C1 segment of cervical spinal cord (tissue), 14 donors: ENCODE measurements at places on chromosomes 7 and 10.

GRCh38 chr10:56844978-56845529 is 484.0 kb upstream of the ZWINT start:
- no peak for DNase-seq

- no peak for DNase-seq
These were observed 103.2 kb upstream of the GJD4 start for GRCh38 chr10:35501923-35502322.

- no peak for DNase-seq
These were observed 101.8 kb downstream of the CHN2 start for GRCh38 chr7:29296421-29296820.

GRCh38 chr10:44769450-44769849 is 141.7 kb upstream of the TMEM72 start:
- no peak for DNase-seq

DNA sequence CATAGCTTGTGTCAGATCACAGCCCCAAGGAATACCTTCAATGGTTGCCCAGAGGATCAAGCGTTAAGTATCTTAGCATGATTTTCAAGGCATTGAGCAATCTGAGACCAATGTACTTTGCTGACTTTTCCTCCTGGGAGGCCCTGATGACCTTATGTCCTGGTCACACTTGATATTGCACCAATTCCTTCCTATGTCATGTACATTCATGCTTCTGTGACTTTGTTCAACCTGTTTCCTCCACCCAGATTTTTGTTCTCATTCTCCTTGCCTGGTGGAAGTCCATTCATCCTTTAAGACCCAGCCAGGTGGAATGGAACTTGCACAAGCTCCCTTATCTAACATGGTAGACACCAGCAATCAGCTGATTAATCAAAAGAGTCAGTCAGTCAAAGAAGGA is 160.8 kb downstream of the PFKFB3 start:
- no peak for DNase-seq

DNA sequence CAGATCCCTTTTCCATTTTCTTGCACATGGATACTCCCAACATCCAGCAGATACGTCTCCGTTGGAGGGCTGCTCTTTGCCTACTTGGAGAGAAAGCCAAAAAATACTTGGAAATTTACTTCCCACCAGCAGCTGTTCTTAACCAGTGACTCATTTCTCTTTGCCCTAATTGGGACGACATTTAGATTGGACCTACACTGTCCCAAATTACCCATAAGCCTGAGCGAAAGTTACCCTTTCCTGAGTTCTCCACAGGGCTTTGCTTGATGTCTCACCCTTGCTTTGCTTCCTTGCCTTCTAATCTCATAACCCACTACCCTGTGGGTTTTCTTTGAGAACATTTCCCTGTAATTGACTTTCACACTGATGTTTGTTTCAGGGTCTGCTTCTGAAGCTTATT is 48.1 kb downstream of the SAMD8 start:
- no peak for DNase-seq

GRCh38 chr10:22705527-22705926 is 8.9 kb downstream of the PIP4K2A start:
- DNase-seq: no peak

DNA sequence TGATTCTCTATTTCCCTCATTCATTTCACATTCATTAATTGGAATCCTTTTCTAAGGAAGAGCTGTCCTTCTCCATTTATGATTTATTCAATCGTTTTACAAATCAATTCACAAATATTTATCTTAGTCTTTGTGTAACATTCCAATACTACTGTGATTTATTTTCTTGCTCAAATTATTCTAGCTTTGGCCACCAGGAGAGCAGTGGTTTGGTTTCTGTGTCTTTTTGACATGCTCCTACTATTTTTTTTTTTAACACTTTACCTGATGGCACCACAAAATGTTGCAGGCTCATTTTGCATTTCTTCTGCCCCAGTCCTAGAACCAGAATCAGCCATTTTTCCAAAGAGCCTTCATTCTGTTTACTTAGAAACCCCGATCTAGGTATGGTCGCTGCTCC is 13.3 kb upstream of the RBM33 start:
- no peak for DNase-seq

GRCh38 chr10:132439424-132440163 is 42.6 kb downstream of the PWWP2B start:
- no peak for DNase-seq

DNA sequence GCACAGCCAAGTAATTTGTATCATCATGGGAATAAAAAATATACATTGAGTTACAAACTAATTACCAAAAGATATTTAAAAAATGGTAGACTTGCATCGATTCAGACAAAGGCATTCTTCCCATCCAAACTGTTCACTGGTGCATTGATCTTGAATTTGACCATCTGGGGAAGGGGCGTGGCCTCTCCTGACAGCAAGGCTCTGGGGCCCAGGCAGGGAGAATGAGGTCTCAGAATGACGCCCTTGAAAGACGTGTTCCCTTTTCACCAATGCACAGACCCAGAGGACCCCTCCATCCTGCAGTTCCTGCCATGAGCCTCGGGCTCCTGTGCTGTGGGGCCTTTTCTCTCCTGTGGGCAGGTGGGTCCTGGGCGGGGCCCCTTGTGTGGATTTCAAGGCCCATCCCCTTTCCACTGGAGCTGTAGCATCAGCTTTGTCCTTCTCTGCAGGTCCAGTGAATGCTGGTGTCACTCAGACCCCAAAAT is 91.1 kb upstream of the PRSS58 start:
- DNase-seq: no peak

GRCh38 chr7:43942997-43943396 is 16.8 kb downstream of the UBE2D4 start:
- DNase-seq: no peak

GRCh38 chr7:50978633-50979215 is 196.0 kb upstream of the GRB10 start:
- no peak for DNase-seq

DNA sequence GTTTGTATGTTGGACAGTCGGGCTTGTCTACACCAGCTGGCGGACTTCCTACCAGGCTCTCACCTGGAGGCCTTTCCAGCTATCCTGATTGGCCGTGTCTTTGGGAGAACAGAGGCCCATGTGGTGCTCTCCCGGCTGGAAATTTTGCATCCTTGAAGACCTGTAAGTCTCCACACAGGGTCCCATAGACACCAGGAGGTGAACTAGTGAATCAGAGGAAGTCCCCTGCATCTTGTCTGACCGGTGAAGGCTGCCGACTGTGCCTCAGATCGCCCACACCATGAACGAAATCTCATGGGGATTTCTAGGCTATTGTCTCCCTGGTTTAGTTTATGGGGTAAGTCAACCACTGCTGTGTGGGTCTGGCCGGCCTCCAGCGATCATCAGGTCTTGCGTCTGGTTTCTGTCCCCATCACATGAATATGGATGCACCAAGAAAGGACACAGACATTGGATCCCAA is 108.4 kb upstream of the LYZL2 start:
- no peak for DNase-seq

- DNase-seq: no peak
These were observed 53.8 kb downstream of the ARL5B start for GRCh38 chr10:18713077-18713476.
